Naive thymus-derived CD4-positive, alpha-beta T cell (primary cell): ENCODE measurements at places on chromosomes 7 and 10. TPM values are rescaled to one million over a fixed set of nuclear protein-coding genes. Genes with fewer than 3 reads are reported as not detected.

GRCh38 chr10:68957654-68958053 lies 1.7 kb downstream of the DDX21 start:
- no peak for DNase-seq

DNA sequence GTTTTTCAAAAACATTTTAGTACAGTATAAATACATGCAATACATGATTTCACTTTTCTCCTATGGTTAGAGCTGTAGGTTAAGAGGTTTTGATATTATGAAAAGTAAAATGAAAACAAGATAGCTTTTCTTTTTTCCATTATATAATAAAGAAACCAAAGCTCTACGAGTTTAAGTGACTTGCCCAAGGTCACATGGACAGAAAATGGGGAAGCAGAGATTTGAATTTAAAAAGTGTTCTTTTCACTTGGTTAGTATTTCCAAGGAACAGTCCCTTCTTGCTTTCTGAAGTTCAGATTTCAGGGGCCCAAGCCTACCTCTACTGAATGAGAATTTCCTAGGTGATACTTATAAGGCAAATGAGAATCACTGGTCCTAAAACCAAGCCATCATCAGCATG lies 13.2 kb upstream of the MAP3K8 start:
- no peak for DNase-seq

DNA sequence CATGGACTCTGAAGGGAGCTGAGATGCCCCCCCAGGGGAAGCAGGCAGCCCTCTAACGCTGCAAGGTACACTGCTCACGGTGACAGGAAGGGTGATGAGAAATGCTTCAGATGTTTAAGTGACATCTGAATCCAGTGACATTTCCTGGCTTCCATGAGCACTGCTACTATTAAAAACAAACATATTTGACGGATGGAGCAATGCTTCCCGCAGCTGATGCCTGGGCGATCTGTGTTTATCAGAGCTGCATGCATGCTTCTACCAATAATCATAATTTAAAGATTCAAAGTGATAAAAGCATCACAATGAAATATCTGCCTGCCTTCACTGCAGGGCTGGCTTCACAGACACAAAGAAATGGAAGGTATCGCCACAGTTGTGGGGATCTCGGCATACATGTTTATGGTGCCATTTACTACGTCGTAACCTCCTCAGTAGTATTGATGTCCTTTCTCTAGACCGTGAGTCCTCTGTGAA lies 66.1 kb upstream of the AOAH start:
- no peak for DNase-seq

DNA sequence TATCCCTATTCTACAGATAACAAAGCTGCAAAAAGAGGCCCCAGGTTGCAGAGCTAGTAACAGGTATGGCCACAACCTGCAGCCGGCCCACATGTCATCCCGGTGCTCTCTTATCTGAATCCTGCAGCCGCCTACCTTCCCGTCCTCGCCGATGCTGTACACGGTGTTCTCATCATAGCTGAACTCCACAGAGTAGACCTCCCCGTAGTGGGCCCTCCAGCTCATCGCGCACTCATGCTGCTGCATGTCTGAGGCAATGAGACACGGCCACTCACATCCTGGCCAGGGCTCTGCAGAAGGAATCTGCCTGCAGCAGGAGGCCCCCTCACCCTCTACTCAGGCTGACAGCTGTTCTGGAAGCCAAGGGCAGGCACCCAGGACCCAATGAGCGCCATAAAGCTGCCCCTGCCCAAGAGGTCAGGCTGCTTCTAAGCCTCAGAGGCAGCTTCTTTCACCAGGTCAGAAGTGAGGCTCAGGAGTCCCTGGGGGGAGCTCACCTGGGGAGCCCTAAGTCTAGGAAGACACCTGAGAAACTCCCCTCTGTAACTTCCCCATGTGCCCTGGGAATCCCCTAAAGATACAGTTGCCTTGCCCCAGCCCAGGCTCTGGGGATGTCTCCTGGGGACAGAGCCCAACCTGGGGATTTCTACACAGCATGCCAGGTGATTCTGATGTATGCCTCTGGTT lies 17.9 kb upstream of the CYREN start:
- DNase-seq: no peak

GRCh38 chr10:103884681-103885139 lies 29.3 kb upstream of the SH3PXD2A start:
- peak; percentile 20 for DNase-seq

- DNase-seq: peak; percentile 3
These were observed 495 bp upstream of the SDHAF3 start for GRCh38 chr7:97117035-97117371.

DNA sequence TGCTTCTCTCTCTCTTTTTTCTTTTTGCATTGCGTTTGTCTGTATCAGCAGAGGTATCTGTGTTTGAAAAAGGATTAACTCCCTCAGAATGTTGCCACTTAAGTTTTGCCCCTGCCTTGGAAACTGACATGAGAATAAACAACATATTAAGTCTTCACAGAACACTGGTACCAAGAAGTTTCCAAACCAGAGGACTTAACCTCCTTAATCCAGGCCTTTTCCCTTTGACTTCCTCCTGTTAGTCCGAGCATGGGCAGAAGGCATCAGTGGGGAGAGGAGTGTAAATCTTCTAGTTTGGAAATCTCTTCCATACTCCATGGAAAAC lies 681.4 kb downstream of the LRMDA start:
- DNase-seq: no peak

- no peak for DNase-seq
These were observed 25.8 kb downstream of the OGDH start for GRCh38 chr7:44632196-44632595.

GRCh38 chr7:55351263-55351662 lies 13.9 kb upstream of the LANCL2 start:
- no peak for DNase-seq

GRCh38 chr10:10677479-10677878 lies 340.2 kb upstream of the CELF2 start:
- no peak for DNase-seq

- DNase-seq: no peak
These were observed 21.4 kb downstream of the WDR86 start for GRCh38 chr7:151388430-151388829.

GRCh38 chr10:104072786-104073185 lies 12.9 kb downstream of the COL17A1 start:
- DNase-seq: no peak

DNA sequence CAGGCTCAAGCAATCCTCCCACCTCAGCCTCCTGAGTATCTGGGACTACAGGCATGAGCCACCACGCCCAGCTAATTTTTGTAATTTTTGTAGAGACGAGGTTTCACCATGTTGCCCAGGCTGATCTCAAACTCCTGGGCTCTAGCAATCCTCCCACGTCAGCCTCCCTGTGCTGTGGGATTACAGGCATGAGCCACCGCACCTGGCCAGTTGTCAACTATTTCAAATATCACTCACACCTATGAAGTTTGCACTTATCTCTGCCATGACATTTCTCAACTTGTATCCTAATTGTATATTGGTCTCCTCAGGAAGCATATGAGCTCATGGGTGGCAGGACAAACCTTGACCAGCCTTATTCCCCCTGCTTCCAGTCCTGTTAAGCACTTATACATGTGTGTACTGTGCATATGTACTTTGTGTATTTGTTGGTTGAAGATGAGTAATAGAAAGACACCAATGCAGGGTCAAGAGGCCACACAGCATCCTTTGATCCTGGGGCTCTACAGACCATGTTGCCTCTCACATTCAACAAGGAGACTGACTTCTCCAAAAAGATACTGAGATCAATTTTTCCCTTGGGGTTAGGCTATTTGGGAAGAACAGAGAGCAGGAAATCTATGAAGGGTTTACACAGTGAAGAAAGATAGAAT lies 82.2 kb downstream of the SLC16A9 start:
- DNase-seq: no peak

DNA sequence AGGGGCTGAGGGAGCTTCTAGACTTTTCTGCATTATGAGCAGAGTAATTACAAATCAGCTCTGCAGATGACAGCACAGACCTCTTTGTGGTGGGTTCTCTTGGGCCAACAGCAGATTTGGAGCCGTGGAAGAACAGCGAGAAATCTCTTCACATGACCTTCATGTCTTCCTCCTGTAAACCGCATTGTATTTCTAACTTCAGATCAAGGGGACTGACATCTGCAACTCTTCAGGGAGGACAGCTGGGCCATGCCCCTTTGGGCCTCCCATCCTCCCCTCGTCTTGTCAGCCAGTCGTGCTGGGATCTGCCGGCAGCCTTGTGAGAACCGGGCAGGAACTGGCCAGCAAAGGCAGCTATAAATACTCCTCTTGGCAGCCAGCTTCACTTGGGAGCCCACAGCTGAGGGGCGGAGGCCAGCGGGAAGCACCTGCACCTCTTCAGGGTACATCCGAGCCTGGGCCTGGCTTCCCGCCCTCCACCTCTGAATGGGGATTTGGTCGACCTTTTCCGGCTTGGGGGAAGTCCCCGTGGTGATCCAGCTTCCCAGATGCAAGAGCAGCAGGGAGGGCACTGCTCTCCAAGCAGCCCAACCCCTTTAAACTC lies 54.7 kb downstream of the STEAP1B start:
- DNase-seq: no peak

DNA sequence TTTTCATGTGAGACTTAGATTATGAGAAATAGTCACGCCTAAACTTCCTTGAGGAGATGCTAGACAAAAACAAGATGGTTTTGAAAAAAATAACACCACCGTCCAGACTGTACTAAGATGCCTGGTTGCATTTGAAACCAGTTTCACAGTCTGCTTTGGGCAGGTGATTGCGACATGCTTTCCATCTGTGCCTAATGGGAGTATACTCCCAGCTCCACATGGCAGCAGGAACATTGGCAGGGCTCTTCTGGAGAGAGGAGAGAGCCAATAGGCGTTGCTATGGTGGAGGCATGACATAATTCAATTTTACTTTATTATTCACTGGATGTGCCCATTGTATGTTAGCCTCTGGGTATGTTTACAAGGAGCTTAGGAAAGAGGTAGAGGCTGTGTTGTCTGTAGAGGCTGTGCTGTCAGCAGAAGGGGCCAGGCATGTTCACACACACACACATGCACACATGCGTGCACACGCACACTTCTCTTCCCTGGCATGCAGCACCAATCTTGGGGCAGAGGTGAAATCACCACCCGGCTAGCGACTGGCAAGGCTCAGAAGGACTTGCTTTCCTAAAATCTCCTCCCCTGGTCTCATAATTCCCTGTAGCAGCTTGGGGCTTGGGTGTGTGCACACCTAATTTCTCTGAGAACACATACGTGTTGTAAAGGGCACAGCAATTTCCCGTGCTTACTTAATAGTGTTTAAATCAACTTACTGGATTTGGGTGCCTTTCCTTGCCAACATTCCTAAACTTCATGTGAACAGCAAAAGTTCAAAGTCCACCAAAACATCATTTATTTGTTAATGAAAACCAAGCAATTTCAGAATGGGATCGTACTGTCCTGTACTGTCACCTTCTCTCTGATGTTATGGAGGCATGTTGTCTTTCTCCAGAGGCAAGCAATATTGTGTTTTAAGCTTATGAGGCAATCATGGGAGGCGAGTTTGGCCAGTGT lies 162.1 kb downstream of the TCF7L2 start:
- DNase-seq: no peak

GRCh38 chr10:28496481-28496961 lies 36.4 kb upstream of the WAC start:
- DNase-seq: no peak

DNA sequence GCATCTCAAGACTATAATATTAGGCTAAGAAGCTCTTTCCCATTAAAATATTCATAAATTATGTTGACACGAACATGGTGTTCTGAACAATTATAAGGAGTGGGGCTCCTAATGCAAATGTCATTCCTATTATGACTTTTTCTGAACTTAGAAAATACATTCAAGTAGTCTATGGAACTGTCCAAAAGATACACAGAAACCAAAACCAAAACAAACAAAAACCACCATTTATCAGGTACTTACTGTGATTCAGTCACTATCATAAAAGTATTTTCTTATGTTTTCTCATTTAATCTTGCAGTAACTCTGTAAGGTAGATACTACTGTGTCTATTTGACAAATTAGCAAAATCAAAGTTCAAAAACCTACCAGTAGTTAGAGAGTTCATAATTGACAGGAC lies 406.8 kb downstream of the GFRA1 start:
- no peak for DNase-seq

- DNase-seq: no peak
These were observed 286.8 kb downstream of the ADK start for GRCh38 chr10:74437822-74438221.

- DNase-seq: no peak
These were observed 59.8 kb upstream of the MSRB2 start for GRCh38 chr10:23035569-23035968.

DNA sequence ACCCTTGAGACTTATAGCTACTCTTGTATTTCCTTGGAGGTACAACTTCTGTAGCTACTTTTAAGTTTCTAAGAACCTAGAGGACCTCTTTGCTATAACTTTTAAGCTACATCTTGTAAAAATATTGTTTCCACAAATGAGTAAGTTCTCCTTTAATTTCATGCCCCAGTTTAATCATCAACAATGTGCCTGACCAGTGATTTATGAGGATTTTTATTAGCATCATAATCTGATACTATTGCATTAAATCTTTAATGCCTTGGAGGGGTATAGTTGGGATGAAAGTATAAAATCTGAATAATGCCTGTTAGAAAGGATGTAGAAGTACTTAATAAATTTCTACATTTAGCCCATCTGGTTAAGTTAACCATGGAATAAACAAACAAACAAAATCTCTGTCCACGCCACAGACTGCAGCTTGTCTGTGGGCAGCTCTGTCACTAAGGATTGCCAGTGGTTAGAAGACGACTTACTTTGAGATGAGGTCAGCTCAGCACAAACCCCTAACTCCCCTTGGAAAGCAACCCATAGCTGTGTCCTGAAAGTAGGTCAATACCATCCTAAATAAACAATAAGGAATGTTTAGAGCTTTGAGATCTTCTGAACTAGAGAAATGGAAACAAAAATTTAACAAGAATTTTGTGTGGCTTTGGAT lies 18.3 kb downstream of the UBE2D1 start:
- DNase-seq: no peak

DNA sequence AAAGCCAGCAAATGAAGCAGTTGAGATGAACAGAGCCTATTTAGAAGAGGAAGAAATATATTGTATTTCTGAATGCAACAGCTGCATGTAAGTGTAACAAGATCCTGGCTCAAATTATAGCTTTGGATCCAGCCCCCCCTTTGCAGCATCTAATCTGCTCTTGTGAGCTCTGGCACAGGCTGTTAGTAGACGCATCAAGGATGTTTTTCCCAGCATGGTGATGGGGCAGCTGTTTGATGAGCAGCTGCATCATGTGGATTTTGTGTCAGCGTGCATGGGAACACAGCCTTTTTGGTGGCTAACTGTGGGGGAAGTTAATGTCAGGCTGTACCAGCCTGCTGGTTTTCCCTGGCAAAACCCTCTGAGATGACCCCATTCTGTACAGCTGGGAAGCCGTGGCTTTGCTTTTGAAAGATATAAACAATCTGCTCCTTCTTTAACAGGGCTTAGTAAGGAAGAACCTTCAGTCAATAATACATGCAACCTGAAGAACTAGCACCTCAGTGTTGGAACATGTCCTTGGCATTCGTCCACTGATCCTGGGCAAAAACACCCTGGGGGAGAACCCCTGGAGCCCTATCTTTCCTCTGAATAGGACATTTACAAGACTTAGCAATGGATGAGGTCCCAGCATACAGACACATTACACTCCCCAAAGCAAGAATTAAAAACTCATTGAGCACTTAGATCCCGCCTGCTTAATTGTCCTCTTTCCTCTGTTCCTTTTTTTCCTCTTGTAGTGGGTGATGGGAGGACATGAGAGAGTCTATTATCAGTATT lies 70.6 kb downstream of the NPS start:
- DNase-seq: no peak

The ASAH2 gene
- 5.4 TPM for total RNA-seq

The GAD2 gene
- not detected in 2 replicates for total RNA-seq

The ADCY1 gene
- total RNA-seq: not detected

The GIMAP7 gene
- total RNA-seq: 66.3 TPM

The ASB4 gene
- total RNA-seq: not detected

The NEBL gene
- not detected for total RNA-seq

The SLC35G1 gene
- 6.7 TPM for total RNA-seq

The CHST3 gene
- 0.05 TPM for total RNA-seq

The CALY gene
- total RNA-seq: 1.5 TPM

The BBIP1 gene
- total RNA-seq: 19.6 and 22.2 TPM in 2 replicates
